PC-9 (cell line): ENCODE measurements at places on chromosomes 7 and 10. TPM values are rescaled to one million over a fixed set of nuclear protein-coding genes. Genes with fewer than 3 reads are reported as not detected.

DNA sequence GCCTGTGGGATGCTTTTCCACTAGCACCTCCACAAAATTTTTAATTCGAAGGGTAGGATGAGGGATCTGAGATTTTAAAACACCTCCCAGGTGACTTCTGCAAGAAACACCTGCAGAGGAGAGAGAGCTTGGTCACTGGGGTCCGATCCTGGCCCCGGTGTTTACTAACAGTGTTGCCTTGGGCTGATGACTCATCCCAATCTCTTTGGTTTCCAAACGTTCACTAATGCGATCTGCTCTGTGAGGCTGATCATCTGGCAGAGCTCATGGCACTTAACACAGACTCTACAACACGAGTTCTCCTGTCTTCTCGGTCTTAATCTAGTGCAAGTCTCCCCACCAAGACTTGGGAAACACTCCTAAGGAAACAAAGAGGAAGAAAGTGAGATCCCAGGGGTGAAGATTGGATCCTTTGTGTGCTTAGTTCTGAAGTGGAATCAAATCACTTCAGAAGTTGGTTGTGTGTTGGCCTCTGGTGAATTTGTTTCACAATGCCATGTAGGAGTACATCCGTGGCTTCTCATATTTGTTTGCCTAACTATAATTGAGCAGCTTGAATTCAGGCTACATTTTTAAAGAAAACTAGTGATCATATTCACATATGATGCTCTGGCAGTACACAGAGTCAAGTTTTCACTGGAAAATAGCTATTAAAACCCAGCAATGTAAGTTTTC is 407.9 kb downstream of the NRG3 start:
- DNase-seq = no peak
- H3K4me1 ChIP-seq = no peaks in the 10 kb centered on the region
- no peaks in the 10 kb centered on the region for H3K36me3 ChIP-seq
- no peak overlapping the region for H3K27ac ChIP-seq
- H3K27me3 ChIP-seq = no peaks in the 10 kb centered on the region

DNA sequence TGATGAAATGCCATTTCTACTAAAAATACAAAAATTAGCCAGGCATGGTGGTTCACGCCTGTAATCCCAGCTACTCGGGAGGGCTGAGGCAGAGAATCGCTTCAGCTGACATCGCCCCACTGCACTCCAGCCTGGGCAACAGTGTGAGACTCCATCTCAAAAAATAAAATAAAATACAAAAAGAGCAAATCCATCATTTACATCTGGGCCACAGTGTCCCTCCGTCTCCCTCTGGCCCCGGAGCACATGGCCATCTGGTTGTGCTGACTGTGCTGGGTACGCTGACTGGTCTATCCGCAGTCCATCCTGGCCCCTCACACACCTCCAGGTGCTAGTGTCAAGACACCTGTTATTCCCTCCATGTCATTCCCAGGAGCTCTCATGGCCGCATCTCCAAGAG is 42.1 kb downstream of the KCNH2 start:
- no peak overlapping the region for H3K27ac ChIP-seq
- H3K4me3 ChIP-seq = no peak overlapping the region
- H3K4me1 ChIP-seq = no peaks in the 10 kb centered on the region
- peaks cover 84% of the 10 kb centered on the region for H3K27me3 ChIP-seq

DNA sequence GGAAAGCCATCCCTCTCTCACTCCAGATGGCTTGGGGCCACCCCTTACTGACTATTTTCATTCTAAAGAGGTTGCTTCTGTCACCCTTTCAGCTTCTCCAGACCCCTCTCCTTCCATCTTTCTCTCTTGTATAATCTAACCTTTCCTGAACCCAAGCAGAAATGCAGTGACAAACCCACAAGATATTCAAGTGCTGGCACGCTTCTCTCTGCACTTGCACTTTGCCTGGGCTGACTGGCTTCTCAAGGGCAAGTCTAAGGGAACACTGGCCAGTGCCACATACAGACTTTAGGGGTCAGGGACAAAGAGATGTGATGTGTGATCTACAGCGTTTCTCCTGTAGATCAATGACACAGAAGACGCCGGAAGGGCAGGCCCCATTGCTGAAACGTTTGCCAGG is 150.4 kb upstream of the LANCL2 start:
- H3K27me3 ChIP-seq = no peaks in the 10 kb centered on the region
- no peak overlapping the region for H3K27ac ChIP-seq
- DNase-seq = no peak
- H3K4me3 ChIP-seq = no peak overlapping the region

GRCh38 chr10:1047937-1048336 is 982 bp downstream of the IDI1 start:
- DNase-seq = peak; percentile 19
- no peaks in the 10 kb centered on the region for H3K27me3 ChIP-seq
- peaks cover 16% of the 10 kb centered on the region for H3K4me1 ChIP-seq
- no peaks in the 10 kb centered on the region for H3K36me3 ChIP-seq
- H3K4me3 ChIP-seq = peak overlapping the region; percentile 92

DNA sequence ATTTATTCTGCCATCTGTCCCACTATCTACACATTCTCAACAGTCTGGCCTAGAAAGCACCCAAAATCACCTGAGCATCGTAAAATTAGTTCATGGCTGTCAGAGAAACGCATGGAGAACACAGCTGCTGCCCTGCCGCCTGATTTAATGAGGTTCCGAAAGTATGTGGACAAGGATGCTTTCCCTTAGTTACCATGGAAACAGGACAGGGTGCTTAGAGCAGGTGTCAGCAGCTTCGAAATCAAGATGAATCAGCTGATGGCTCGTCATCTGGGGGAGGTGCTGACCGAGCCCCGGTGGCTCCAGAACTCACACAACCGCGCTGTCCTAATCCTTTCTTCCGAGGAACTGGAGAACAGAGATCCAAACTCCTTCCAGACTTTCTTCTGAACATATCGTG is 151.5 kb downstream of the TEX36 start:
- no peak overlapping the region for H3K4me3 ChIP-seq
- no peaks in the 10 kb centered on the region for H3K27me3 ChIP-seq
- H3K27ac ChIP-seq = no peak overlapping the region
- no peaks in the 10 kb centered on the region for H3K4me1 ChIP-seq
- H3K36me3 ChIP-seq = no peaks in the 10 kb centered on the region
- DNase-seq = no peak

The LBX1 gene
- total RNA-seq = not detected in 2 replicates

The PIK3CG gene
- total RNA-seq = not detected in 2 replicates
